ENCODE measurements at places on chromosomes 4 and X. TPM values are rescaled to one million over a fixed set of nuclear protein-coding genes. Genes with fewer than 3 reads are reported as not detected.

Gene SMR3B
- not detected for total RNA-seq

Gene TMPRSS11D
- not detected for total RNA-seq

GRCh38 chr4:85676850-85677590 lies 202.1 kb downstream of the ARHGAP24 start:
- DNase-seq, result no peak

DNA sequence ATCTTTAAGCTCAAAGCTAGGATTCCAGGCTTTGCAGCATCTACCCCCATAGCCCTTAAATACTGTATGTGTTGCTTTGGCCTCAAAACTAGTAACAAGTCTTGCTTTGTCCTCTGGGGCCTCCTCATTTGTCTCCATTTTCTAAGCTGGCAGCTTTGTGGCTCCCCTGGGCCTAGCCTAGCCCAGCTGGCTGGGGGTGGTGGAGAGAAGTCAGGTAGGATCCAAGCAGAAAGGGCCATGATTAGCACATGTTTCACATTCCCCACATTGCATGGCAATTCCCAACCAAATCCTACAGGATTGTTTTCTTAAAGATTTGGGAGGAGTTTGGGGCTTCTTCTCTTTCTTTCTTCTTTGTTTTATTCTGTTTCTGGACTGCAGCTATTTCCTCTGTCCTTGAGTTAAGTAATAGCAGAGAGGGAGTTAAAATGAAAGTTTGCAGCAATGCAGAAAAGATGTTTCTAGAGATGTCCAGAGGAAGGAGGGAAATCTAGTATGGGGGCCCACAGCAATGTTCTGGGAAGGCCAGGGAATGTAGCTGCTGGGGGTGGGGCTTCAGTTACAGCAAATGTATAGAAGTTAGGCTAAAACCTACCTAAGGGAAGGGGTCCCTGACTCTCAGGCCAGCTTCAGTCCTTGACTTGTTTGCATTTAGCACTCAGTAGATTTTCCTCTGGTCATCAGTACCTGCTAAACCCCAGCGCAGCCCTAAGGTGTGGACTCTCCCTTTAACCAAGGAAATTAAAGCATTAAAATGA lies 92.1 kb downstream of the SHROOM4 start:
- no peak for DNase-seq

DNA sequence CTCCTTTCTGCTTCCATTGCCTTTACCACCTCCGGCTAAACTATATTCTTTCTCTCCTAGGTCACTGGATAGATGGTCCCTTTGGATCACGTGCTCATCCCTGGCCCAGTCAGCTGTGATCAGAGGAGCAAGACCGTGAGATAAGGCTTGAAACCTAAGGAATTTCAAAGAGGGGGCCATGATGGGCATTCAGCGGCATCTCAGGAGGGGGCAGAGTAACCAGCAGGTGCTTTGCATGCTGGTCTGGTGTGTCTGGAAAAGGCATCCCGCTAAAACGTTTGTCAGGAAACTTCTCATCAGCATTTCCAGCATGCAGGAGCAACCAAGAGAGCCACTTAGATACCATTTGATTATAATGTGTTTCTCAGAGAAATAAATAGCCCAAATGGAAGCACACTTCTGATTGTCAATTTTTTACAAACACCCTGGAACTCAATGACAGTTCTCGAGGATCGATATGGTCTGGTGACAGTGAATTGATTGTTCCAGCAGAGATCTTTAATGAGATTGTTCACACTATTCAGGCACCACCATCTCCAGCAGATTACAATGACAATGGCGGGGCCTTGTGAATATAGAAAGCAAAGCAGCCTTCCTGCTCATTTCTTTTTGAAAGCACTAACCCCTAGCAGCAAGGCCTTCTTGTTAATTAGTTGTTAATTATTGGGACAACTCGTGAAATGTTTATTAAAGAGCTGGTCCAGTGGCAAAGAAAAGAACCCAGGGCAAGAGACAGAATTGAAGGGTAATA lies 327.1 kb downstream of the PTTG2 start:
- DNase-seq, result no peak

DNA sequence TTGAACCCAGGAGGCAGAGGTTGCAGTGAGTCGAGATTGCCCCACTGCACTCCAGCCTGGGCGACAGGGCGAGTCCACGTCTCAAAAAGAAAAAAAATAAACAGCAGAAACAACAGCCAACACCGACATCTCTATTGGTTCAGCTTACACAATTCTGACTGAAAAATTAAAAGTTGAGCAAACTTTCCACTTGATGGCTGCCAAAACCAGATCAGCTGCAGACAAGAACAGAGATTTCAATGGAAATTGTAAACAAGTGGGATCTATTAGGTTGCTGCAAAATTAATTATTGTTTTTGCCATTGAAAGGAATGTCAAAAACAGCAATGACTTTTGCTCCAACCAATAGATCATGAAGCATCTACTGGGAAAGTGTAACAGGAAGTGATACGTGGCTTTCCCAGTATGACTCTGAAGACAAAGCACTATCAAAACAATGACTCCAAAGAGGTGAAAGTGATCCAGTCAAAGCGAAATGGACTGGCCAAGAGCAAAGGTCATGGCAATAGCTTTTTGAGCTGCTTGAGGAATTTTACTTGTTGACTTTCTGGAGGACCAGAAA lies 26.3 kb downstream of the UPF3B start:
- no peak for DNase-seq

GRCh38 chr4:73844806-73845205 lies 8.3 kb upstream of the PF4V1 start:
- DNase-seq, result no peak

GRCh38 chr4:39323821-39324220 lies 42.3 kb downstream of the RFC1 start:
- DNase-seq, result no peak

All from omental fat pad (tissue), 4 donors.